ENCODE measurements at places on chromosomes 3 and 15.
A peak's percentile ranks its signal among the peaks of the same experiment; 100 is the strongest.

DNA sequence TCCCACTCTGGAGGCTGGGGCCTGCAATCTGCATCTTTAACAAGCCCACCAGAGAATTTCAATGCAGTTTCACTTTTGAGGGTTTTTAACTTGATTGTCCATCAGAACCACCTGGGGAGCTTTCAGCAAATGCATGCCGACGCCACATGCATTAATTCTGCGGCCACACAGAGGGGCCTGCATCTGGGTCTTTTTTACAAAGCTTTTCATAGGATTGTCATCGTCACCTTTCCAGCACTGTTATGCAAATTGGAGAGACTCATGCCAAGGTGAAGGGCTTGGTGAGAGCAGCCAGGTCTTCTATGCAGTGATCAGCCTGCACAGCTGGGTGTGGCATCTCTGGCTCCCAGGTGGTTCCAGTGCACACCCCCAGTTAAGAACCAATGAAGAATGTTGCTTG lies 143.0 kb upstream of the CTDSPL start:
- no peak for DNase-seq

GRCh38 chr3:143551761-143552160 lies 296.5 kb downstream of the SLC9A9 start:
- no peak for DNase-seq

DNA sequence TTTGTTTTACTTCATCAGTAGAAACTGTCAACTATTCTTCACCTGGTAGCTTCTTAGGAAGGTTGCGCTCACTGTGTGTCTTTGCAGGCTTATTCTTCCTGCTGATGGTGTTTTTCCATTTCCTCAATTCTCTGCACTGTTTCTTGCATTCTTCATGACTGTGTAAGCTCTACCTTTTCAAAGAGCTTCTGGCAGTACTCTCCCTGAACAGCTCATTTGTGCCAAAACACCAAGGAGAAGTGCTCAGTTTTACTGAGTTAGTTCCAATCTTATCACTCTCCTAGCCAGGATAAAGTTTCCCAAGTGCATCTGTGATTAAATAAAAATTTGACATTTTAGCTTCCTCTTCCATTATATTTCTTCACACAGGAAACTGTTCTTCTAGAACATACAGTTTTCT lies 339.8 kb downstream of the EPHA3 start:
- no peak for DNase-seq

DNA sequence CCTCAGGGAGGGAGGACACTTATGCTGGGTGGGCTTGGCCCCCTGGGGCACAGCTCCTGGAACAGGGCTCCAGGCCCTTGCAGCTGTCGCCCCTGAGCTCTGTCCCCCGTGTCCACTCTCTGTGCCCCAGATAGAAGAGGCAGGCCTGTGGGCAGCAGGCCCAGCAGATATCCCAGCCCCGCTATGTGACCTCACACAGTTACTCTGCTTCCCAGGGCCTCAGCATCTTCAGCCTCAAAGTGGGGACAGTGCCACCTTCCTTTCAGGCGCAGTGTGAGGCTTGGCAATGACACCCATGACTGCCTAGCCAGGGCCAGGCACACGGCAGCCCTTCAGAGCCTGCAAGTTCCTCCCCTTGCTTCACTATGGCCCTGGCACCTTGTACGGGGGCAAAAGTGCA lies 98.4 kb downstream of the IQSEC1 start:
- DNase-seq = no peak

- DNase-seq = peak; percentile 15
These were observed 22.1 kb upstream of the IP6K2 start for GRCh38 chr3:48738926-48739616.

DNA sequence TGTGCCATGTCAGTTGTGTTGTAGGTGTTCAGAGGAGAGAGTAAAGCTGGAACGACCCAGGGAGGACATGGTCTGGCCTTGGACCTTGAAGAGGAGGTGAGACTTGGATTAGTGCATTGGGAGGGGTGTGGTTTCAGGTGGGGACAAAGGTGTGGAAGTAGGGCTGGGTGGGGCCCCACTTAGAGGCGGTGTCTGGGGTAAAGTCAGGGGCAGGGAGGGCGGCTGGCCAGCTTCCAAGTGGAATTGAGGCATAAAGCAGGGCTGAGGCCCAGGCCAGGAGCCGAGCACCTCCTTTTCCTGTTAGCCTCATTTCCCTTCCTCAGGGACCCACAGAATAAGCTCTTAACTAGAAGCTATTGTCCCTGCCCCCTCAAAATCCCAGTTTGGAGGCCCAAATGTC lies 36.2 kb upstream of the FLNB start:
- no peak for DNase-seq

Measured in epithelial cell of esophagus (primary cell).